ENCODE measurements at places on chromosomes 16 and 17.

- DNase-seq = no peak
Measured at GRCh38 chr16:65754820-65755691, 611.4 kb upstream of the CDH5 start.

DNA sequence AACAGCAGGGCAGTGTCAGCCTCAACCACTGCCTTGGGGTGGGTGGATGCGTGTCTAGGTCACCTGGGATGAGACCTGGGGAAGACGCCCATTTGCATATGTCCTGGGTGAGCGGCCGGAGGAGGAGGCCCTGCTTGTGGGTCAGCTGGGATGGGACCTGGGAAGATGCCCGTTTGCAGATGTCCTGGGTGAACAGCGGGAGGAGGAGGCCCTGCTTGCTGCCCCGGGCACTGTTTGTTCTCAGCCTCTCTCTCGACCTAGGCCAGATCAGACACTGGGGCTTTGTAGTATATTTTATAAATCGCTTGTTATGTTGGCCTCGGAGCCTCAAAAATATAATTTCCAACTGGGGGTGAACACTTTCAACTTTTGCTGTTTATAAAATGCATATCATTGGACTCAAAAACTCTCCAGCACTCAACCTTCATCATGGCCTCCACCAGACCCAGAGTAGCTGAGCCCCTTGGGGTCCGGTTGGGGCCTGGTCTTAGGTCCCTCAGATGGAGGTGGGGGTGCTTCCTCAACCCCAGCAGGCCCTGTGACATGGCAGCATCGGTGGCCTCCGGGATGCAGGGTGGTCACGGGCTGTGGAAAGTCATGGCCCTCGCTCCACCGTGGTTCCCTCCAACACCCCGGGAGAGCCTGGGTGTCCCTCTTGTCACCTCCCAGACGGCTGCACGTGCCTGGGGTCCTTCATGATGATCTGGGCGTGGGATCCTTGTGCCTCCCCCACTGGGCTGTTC, 17.3 kb downstream of the DBNDD1 start:
- no peak for DNase-seq

DNA sequence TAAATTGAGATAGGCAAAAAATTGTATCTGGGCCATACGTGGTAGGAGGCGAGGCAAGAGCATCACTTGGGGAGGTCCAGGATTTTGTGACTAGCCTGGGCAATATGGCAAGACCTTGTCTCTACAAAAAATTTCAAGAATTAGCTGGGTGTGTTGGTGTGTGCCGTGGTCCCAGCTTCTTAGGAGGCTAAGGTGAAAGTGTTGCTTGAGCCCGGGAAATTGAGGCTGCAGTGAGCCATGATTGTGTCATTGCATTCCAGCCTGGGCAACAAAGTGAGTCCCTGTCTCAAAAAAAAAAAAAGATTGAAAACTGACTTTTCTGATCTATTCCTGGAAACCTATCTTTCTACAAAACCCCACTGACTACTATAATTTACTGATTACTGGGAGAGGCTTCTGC, 26.7 kb downstream of the CDK12 start:
- DNase-seq = no peak

DNA sequence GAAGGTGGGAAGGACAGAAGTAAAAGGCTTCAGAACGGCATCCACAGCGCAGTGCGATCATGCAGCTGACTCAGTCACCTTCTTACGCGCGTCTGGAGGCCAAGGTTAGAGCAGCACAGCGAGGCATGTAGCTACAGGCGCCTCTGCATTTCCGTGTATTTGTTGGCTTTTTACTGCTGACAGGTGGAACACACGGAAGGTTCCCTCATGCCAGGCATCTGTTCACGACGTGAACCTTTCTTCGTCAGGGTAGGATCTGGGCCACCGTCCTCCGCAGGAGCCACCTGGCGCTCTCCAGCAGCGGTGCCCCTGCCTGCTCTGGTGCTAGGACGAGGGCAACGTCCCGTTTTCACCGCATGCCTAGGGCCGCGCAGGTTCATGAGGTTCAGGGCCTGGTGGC, 15.3 kb downstream of the TMEM204 start:
- no peak for DNase-seq

DNA sequence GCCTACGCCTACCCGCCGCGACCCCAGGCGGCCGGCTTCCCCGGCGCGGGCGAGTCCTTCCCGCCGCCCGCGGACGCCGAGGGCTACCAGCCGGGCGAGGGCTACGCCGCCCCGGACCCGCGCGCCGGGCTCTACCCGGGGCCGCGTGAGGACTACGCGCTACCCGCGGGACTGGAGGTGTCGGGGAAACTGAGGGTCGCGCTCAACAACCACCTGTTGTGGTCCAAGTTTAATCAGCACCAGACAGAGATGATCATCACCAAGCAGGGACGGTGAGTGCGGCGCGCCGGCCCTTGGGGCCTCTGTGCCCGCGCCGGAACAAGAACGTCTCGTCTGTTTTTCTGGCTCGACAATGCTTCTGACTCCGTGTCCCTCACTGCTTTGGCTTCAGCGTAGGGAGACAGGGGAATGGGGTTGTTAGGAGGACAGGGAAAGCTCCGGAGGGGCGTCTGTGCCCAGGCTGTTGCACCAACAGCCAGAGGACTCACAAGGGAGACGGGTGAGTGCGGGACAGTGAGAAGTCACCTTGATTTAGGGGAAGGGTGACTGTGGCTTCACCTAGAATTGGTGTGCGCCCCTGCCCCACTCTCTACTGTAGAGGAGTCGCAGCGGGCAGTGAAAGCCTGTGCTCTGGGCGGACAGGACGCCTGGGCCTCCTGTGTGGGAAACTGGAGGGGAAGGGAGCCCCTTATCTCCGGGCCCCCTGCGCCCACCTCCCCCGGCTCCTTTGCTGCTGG, 806 bp downstream of the TBX21 start:
- no peak for DNase-seq

DNA sequence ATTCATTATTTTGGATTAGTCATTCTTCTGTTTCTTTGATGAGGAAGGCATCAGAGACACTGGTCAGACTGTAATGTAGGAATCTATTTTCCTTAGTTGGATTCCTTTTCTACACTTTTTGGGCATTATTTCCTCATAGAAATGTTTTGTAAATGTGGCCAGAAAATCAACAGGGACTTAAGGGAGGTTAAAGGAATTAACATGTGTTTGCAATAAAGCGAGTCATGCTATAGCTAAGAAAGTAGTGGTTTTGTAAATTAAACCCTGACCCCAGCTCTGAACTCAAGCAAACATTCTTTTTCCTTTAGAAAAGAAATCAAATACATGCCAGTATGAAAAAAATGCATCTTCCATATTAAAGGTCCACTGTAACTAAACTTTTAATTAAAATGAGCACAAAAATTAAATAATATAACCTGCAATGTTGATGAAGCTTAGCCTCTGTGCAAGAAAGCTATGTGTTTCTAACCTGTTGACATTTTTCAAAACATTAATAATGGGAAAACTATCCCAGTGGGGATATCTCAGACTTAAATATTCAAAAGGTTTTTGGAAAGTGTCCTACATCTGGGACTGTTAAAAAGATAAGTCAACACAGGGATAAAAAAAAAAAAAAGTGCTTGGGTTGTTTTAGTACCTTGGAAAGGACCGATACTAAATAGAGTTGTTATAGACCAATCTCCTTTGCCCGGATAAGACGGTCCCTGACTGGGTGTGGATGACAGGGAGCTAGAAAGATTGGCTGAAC, 428.0 kb downstream of the CA10 start:
- no peak for DNase-seq

GRCh38 chr16:69116906-69117305, 11.5 kb downstream of the HAS3 start:
- DNase-seq = no peak

- no peak for DNase-seq
Measured at GRCh38 chr17:3879186-3879585, 13.7 kb downstream of the CAMKK1 start.

DNA sequence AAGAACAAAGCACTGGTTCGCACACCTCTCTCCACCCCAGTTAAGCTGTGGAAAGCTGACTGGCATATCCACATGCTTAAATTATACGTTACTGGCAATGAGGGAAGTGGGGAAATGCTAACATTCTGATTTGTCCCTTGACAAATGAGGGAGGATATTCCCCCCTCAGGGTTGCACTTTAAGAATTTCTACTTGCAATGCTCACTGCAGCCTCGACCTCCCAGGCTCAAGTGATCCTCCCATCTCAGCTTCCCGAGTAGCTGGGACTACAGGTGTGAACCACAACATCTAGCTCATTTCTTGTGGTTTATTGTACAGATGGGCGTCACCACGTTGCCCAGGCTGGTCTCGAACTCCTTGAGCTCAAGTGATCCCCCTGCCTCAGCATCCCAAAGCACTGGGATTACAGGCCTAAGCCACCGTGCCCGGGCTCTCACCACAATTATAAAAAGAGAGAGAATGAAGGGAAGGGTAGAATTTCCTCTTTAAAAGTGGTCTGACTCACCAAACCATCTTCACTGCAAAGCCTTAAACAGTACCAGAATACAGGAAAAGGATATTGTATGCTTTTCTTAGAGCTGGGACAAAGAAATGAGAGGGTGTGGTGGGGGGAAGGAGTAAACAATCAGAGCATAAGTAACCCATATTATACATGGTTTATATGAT, 38.9 kb downstream of the KANSL1 start:
- no peak for DNase-seq
